ENCODE measurements at places on chromosomes 6 and 20. TPM values are rescaled to one million over a fixed set of nuclear protein-coding genes. Genes with fewer than 3 reads are reported as not detected.

COL12A1 gene
- total RNA-seq: 0.64 TPM

TBP gene
- total RNA-seq: 21.6 TPM

GJA1 gene
- total RNA-seq: 706 TPM

FOXO3 gene
- 16.4 TPM for total RNA-seq

PEX7 gene
- total RNA-seq: 11.6 TPM

ZNF341 gene
- 6.6 TPM for total RNA-seq

PRL gene
- not detected for total RNA-seq

OR11A1 gene
- not detected for total RNA-seq

GRCh38 chr6:160042014-160042773, 73.3 kb downstream of the IGF2R start:
- peak; percentile 24 for DNase-seq

GRCh38 chr6:117729613-117730012, 54.3 kb downstream of the NUS1 start:
- DNase-seq: no peak

- DNase-seq: no peak
Observed at GRCh38 chr6:116426551-116426950, 34.6 kb upstream of the CALHM6 start.

GRCh38 chr6:160051390-160051789, 70.2 kb upstream of the SLC22A1 start:
- no peak for DNase-seq

DNA sequence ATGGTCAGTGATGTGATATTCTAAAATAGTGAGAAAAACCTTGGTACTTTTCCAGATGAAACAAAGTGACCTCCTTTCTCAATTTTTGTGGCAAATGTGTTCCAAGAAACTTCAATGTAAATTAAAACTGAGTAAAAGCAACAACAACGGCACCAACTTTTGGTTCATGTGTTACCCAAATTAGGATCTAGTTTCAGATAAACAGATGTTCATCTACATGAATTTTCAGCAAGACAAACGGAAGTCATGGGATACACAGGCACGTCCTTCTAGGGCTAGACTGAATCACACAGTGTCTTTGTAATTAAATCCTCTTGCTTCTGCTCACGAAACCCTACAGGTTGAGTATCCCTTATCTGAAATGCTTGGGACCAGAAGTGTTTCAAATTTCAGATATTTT, 915.2 kb downstream of the TFAP2A start:
- no peak for DNase-seq

DNA sequence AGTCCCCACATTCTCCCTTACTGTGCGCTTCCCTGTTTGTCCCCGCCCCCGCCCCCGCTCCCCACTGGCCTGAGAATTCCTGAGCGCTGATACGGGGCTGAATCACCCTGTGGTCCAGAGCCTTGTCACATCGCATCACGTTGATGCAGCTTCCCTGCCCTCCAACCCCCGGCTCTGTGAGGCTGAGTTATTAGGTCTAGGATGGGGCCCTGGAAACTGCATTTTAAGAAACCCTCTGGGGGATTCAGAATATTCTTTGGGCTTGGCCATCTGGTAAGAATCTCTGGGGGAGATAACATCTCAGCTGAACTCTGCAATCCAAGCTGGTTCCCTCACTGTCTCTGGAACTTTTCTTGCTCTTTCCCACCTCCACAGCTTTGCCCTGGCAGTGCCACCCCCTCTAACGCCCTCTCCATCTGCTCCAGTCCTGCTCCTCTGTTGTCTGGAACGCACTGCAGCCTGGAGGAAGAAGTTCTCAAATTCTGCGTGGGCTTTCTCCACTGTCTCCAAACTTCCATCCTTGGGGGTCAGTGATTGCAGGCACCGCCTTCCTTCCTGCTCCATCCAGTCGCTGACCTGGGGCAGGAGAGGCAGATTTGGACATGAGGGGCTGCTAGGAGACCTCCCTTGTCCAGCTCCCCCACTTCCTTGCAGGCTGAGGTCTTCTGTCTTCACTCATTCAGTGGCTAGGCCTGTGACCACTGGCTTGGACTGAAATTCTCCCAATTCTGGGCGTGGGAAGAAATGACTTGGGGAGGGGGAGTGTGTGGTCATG, 42.6 kb downstream of the KIAA1755 start:
- peak; percentile 86 for DNase-seq

DNA sequence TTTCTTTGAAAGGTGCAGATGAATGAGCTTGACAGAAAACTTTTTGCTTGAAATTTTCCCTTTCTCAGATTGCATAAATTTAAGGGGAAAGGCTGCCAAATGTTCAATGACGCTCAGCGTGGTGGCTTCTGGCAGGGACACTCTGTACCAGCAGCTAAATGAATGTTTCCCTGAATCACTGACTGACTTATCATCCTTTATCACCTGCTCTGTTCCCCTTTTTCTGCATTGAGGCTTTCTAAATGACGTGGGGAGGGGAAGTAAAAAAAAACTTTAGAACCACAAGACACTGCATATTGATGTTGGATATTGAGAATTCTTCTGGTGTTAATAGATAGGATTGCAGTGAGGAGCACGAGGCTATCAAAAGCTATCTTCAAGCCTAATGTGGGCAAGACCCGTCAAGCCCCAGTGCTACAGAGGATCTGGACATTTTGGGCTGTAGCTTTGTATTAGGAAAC, 46.9 kb upstream of the ENPP5 start:
- no peak for DNase-seq

DNA sequence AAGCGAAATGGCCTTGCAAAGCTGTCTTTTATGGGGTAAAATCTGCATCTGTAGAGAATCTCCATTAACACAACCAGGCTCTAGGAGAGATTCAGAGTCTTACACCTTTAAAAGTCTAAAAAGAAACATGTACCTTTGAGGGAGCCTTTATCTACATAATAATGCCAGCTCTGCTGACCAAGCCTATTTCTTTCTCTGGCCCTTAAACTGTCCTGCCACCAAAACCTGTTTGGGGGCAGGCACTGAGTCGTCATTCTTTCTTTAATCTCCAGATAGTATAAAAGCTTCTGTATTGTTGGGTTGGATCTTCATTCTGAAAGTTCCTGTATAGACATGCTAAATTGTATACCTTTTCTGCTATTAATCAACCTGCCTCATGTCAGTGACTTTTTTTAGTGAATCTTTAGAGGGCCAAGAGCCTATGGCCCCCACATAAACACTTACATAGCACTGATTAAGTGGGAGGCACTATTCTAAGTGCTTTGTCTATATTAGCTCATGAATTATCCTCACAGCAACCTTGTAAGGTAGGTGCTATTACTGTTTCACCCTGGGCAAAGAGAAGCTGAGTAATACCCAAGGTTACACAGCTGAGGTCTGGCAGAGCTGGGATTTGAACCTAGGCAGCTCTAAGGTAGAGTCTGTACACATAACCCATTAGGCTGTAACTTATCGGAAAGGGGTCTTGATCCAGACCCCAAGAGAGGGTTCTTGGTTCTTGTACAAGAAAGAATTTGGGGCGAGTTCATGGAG, 232.3 kb upstream of the DTNBP1 start:
- DNase-seq: no peak

- peak; percentile 93 for DNase-seq
Observed at GRCh38 chr6:5143634-5144311, 58.6 kb downstream of the PPP1R3G start.

DNA sequence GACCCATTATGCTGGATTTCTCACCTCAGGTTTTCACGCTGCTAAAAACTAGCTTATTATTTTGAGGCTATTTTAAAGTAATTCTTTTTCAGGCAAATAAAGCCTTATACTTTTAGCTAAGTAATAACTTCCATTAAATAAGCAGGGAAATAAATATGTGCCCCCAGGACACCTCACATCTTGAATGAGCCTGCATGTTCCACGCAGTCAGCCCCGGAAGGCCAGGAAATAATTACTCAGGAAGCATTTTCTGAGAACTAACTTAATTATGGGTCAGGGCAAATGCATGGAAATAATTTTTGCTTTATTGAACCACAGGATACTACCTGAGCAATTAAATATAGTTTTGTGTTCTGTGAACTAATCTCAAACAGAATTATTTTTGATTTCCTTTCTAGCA, 41.1 kb downstream of the STX7 start:
- no peak for DNase-seq

DNA sequence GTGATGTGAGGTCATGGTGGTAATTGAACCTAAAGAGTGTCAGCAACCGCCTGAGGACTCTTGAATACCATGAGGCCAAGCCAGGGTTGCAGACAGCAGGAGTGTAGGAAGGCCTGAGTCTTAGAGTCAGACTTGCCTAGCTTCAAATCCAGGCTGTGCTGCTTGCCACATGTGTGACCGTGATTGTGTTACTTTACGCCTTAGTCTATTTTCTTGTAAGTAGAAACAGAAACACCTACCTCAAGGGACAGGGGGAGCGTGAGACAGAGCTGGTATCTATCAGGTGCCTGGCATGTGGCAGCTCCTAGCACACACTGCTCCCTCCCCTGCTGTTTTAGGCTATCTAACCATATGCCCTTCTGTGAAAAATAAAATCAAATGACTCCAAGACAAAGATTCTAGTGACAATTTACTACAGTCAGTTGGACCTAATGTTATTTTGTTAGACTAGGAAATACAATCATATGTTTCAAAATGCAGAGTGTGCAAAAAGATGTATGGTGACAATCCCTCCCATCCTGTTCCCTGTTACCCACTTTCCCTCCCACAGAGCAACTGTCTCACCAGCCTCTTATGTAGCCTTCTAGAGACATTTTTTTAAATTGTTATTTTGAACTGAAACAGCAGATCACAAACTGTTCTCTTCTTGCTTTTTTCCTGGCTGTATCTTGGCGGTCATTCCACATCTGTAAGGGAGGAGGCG, 21.7 kb downstream of the TAF8 start:
- no peak for DNase-seq

DNA sequence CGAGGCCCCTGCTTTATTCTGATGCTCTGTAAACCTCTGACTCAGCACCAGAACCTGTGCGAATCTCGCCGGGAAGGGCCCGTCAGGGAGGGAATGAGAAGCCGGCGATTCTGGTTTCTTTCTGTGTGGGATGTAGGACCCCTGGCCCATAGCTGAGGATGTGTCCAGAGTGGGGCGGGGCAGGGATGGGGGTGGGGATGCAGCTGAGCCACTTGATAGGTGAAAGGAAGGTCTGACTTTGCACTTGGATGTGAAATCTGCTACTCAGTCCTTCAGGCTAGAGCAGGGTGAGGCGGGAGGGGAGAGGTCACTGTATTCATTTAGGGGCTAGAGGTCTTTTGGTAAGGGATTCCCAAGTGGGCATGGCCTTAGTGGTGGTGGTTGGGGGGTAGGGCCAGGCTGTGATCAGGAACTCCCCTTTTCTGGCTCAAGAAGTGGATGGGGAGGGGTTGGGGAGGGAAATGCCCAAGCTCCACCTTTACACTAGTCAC, 2.3 kb downstream of the TOX2 start:
- DNase-seq: peak; percentile 61

DNA sequence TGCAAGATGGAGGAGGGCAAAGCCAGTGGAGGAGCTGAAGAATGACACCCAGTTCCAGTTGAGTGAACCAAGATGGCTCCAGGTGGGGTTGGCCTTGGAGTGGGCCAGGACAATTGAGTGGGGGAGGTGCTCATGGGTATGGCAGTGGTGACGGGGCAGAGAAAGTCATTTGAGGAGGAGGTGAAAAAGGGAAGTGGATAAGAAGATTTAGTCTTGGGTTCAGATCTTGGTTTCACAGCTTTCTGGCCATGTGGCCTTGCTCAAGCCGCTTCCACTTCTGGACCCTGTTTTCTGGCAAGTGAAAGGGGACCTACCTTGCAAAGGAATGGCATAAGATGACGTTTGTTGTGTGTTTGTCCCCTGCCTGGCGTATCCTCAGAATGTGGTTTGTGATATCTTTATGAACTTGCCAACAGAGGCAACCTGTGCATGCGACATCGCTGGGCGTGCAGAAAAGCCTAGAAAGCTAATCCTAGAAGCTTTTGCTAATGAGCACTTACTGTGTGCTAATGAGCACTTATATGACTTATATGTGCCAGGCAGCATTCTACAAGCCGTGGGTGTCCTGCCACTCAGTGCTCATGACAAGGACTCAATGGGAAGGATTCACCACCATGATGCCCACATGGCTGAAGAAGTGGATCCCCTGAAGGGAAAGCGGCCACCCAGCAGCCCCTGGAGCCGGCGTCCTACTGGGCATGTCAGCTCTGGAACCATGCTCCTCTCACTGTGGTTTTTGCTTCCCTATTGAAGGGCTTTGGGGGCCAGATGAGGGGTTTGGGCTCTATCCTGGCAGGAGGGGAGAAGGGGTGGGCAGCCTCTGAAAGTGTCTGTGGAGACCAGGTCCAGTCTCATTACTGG, 23.6 kb upstream of the STX16 start:
- no peak for DNase-seq

GRCh38 chr6:154933181-154933827, 61.8 kb upstream of the TIAM2 start:
- no peak for DNase-seq

DNA sequence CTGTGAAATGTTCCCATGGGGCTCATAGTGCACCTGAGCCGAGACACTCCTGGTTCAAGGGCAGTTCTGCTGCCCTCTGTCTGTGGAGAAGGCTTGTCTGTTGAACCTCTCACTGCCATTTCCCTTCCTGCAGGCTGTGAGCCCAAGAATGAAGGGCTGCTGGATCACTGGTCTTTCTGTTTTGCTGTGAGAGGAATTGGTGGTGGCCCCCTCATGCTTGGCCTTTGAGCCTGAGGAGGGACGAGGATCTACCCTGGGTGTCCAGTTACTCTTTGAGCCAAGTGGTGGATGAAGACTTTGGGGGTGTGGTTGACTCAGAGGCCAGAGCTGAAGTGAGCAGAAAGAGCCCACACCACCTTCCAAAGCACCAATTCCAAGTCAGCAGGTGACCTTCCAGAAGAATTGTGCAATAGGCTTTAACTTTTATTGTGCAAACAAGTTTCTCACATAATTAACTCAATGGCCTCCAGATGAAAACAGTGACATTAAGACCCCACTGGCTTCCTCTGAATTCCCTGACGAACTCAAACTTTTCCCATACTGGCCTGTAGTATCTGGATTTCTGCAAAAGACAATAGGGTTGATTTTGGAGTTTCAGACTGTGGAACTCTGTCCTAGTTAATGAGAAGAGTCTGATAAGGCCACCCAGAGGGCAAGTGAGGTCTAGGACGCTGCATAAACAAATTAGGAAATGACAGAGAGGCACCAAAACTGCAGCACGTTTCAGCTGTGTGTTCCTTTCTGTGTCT, 101.5 kb downstream of the PHACTR3 start:
- DNase-seq: peak; percentile 70

DNA sequence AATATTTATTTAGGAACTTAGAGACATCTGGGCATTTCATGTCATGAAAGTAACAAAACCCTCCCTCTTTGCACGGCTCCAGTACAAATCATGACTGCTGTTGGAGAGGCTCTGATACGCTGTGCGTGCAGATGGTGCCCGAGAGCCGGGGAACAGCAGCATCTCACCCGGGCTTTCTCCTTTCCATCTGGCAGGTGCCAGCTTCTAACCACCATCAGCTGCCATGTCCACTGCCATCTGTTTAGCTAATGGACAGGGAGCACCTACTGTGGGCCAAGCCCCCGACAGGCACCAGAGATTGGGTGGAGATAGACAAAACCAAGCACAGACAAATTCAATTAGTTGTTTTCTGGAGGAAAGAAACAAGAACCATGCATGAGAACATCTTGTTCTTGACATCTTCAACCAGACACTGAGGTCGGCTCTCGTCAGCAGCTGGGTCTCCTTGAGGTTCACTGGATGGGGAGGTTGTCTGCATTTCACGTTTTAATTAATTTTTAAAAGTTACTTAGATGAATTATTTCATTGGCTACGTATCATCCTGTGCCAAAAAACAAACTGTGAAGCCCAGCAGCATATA, 323.7 kb downstream of the THBS2 start:
- DNase-seq: no peak

Measured in endodermal cell (in vitro differentiated cells).